ENCODE measurements at places on chromosomes 4 and X.

DNA sequence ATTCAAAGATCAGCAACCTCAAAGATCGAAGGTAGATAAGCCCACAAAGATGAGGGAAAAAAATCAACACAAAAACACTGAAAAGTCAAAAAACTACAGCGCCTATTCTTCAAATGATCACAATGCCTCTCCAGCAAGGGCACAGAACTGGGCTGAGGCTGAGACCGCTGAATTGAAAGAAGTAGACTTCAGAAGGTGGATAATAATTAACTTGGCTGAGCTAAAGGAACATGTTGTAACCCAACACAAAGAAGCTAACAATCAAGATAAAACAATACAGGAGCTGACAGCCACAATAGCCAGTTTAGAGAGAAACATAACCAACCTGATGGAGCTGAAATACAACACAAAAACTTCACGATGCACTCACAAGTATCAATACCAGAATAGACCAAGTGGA is 231.1 kb downstream of the STPG2 start:
- no peak for DNase-seq

DNA sequence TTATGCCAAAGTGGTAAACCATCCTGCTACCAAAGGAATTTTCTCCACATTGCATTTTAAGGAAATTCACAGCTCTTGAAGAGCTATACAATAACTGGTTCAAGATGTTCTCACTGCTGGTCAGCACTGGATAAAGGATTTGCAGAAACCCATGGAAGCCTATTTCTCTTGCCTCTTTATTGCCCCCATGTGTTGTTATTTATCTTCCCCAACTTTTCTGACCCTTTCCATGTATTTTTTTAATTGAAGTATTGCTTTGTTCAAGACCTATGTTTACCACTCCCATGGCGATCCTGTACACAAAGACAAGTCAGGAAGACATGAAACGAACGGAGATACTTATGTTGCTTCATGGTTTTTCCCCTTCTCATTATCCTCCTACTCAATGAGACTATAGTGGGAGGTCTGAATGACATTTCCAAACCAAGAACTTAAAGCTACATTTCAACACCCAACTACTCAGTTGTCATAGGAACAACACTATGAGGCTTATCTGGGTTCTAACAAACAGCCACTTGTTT is 566.4 kb upstream of the DIPK2B start:
- no peak for DNase-seq

DNA sequence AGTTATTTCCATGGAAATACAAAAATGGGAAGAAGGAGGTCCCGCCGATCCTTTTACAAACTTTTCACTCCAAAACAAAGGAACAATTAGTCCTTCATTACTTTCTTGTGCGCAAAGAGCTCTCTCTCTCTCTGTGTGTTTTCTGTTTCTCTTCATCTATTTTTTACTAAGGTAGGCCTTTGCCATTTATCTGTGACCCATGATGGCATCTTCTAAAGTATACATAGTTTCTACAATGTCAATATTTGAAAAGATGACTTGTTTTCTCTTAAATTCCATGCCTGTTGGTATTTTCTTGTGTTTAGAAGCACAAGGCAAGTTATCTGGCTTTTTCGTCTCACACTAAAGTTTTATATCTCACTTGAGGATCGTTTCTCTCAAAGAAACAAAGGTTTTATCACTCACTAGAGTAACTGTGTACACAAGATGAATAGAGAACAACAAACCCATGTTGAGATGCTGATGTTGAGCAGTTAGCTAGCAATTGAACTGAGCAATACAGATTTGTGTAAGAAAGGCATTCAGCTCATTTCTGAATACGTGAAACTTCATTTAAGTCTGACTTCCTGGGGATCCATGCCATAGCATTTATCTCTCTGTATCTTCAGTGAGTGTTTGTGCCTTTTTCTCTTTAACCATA is 250.3 kb downstream of the GBA3 start:
- no peak for DNase-seq

DNA sequence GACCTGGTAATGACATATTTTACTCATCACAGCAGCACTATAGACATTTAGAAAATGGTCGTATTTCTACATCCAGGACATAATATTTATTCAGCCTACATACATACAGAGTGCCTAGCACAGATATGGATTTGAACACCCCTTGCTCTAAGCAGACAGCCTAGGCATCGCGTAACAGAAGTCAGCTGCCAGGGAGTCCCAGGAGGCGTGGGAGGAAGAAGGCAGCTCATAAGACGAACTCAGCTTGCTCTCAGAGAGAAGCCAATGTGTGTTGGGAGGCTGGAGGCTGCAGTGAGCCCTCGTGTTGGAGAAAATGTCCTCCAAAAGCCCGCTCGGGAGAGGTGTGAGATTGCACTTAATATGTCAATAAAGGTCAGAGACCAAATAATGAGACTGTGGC is 131.6 kb downstream of the BCOR start:
- DNase-seq, result no peak
